Cerebellar cortex (tissue), 1 donor: ENCODE measurements at places on chromosomes 11 and 22.
A peak's percentile ranks its signal among the peaks of the same experiment; 100 is the strongest.

DNA sequence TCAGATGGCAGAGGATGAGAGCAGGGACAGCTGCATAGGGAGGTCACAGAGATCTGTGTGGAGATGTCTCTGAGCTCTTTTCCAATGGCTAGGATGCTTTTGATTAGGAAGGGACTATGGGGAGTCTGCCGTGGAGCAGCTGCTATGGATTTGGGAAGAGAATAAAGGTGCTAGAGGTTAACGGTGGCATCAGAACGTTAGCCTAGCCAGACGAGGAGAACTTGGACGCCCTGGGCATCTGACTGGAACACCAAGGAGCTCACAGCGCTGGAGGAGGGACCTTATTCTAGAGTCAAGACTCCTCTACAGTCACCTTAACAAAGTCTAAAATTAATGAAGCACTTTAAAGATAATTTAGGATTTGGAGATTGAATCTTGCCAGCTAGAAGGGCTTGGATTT, 157.2 kb upstream of the B3GAT1 start:
- no peak for DNase-seq

- no peak for DNase-seq
Observed at GRCh38 chr11:95432714-95433503, 201.9 kb upstream of the SESN3 start.

- DNase-seq: peak; percentile 22
Observed at GRCh38 chr22:21734540-21735199, 924 bp downstream of the YPEL1 start.

DNA sequence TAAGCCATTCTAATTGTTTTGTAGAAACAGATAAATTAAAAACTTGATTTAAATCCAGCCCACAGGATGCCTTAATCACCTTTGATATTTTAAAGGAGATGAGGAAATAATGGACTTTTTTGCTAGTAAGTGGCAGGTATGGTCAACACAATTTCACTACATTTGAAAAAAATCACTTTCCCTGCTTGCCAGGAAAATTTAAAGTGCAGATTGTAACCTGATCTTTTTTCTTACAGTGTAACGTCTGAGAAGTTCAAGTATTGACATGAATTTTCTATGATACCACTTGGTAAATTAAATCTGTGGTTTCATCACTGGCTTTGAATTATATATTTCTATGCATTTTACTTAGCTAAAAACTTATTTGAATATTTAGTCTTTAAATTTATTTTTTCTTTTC, 65.3 kb downstream of the ARHGEF12 start:
- DNase-seq: no peak
